ENCODE measurements at places on chromosomes 6 and 20.

- DNase-seq: no peak
Observed at GRCh38 chr6:50185006-50185405, 135.3 kb upstream of the DEFB112 start.

DNA sequence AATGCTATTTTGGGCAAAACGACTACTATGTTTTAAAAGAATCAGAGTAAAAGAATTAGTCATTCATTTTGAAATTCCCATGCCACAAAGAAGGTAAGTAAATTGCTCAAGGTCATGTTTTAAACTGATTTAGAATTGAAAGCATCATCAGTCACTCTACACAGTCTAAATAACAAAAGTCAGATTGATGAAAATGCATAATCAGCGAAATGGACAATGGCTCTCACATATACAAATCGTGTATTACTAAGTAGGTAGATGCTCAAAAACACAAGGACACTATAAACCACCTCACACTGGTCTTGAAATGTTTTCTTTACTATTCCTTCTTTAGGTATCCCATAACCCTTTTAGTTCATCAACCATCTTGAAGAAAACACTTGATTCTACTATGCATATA is 135.4 kb downstream of the OPN5 start:
- no peak for DNase-seq

- no peak for DNase-seq
Observed at GRCh38 chr20:52812231-52812847, 159.8 kb upstream of the TSHZ2 start.

- no peak for DNase-seq
Observed at GRCh38 chr6:46240866-46241565, 70.2 kb upstream of the ENPP5 start.

GRCh38 chr6:105537981-105538578 is 135.2 kb upstream of the PREP start:
- DNase-seq: no peak

- no peak for DNase-seq
Observed at GRCh38 chr6:43608807-43609206, 20.3 kb downstream of the GTPBP2 start.

DNA sequence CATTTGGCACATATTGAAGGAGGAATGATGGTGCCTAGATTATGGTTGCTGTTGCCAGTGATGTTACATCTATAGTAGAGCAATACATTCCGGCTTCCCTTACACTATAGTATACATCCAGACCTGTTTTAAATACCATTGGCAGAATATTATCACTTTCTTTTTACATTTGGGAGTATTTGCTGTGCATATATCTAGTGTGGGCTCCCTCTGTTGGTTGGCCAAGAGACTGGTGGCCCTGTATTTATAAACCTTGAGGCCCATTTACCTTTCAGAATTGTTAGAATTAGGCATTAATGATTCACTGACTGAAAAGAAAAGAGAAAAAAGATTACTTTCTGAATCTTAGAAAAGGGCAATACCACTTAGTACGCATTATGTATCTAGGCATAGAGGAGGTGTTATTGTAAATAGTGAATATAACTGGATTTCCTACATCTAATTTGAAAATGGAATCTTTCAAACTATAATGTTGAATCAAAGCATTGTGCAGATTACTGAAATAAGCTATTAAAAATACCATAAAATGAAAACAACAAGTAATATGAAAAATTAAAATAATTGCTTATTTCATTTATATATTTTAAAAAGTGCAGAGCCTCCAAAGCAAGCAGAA is 628.8 kb upstream of the MAN1A1 start:
- DNase-seq: no peak

GRCh38 chr6:5497896-5498578 is 236.7 kb downstream of the FARS2 start:
- no peak for DNase-seq

- DNase-seq: no peak
Observed at GRCh38 chr20:23050847-23051627, 1.6 kb upstream of the THBD start.

GRCh38 chr6:136249336-136249735 is 775 bp downstream of the MTFR2 start:
- no peak for DNase-seq

DNA sequence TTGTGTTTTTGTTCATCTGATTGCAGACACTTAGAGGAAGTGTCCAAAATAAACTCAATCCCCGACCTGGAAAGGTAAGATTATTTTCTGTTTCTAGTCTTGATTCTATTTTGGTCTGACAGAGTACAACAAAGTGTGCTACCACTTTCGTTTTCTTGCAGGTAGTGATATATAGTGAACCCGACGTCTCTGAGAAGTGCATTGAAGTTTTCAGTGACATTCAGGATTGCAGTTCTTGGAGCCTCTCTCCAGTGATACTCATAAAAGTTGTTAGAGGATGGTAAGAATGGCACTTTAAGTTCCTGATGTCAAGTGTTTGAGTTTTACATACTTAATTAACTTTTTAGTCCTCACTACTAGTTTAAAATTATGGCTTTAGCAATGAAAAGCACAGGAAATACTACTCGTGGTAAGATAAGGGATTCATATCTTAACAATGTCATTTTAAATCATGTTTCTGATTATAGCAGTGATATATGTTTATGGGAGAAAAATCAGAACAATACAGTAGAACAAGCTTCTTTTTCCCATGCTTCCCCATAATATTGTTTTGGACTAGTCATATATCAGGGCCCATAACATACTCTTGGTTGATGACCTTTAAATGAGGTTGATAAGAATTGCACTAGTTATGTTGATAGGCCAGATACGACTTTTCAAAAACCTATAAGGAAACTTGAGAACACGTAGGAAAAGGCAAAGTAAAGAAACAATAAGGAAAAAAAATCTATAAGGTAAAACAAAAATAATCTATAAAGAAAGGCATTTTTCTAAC is 104.0 kb downstream of the RTN4IP1 start:
- DNase-seq: no peak

DNA sequence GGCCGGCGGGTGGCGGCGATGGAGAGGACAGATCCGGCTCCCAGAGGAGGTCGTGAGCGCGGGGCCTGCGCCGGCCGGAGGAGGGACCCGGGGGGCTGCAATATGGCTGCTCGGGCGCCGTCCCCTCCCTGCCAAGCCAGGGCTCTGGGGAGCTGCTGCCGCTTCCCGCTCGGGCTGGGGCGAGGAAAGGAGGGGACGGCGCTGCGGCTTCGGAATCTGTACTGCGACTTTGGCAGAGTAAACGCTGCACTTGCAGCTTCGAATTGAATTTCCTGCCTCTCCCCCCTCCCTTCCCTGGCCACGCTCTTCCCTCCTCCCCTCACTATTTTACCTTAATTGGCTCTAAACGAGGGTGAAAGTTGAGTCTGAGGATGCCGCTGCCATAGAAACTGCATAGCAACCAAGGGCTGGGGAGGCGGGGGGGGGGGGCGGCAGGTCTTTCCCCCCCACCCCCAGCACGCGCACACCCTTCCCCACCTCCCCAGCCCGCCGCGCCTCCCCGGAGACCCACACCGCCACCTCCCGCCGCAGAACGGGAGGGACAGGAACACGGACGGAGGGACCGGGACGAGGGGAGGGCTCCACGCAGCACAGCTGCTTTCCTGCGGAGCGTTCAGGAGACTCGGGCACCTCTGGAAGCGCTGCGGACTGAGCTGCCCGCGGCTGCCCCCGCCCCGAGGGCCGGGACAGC is 93.9 kb downstream of the RNASET2 start:
- DNase-seq: no peak

GRCh38 chr6:40528051-40528450 is 59.1 kb downstream of the LRFN2 start:
- DNase-seq: no peak

- no peak for DNase-seq
Observed at GRCh38 chr20:33730946-33731692, 677 bp upstream of the ZNF341 start.

GRCh38 chr6:167652701-167653095 is 174.0 kb upstream of the AFDN start:
- DNase-seq: no peak

DNA sequence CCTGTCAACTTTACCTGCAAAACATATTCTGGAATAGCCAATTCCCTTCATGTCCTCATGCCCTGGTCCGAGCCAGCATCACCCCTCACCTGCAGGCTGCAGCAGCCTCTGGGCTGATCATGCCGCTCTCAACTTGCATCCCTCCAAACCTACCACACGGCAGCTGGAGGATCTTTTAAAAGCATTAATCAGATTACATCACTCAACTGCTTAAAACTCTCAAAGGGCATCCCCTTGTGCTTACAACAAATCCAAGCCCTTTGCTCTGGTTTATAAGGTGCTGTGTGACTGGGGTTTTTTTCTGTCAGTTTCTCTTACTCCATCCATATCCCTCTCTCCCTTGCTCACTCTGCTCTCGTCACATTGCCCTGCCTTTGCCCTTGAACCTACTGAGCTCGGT is 24.0 kb downstream of the CD40 start:
- no peak for DNase-seq

DNA sequence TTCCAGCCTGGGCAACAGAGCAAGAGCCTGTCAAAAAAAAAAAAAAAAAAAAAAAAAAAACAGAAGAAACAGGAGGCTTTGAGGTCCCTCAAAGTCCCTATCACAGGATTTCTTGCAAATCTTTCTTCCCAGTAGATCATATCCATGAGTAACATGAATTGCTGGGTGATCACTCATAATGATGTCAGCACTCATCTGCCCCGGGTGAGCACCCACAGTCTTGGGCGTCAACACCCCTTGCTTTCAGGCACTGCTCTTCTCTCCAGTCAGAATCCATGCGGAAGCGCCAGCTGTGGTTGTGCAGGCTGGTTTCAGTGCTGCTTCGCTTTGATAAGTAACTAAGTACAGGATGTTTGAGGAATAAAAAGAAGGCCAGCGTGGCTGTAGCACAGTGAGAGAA is 40.2 kb upstream of the INSM1 start:
- no peak for DNase-seq

DNA sequence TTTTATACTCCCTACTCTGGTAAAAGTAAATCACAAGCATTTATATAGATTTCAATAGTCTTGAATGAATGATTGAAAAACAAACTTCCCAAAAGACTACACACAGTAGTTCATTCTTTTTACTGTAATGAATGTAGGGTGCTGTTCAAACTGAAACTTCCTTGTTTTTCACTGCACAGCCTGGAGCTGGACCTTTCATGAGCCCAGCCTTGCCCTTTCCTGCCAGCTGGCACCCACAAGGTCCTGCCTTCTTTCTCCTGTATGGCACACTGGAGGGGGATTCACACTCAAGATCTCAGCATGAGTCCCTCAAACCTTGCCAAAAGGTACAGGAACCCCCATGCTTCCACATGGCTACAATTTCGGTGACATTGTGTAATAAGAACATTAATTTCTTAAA is 50.9 kb downstream of the COL12A1 start:
- no peak for DNase-seq

- no peak for DNase-seq
Observed at GRCh38 chr6:85050149-85050548, 285.8 kb upstream of the TBX18 start.

DNA sequence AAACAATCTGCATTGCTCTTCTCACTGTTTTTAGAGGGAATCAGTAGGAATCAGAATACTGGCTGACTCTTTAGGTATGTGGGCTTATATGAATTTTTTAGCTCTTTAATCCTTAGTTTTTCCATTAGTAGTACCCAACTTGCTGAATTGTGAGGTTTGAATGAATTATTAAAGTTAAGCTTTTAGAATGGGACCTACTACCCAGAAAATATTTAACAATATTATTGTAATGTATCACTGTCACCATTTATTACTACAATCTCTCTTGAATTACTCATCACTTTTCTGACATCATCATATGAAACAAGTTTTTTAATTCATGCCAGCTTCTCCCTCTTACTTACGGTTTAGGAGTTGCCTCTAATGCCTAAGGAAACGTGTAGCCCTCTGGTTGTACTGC is 212.7 kb downstream of the BCKDHB start:
- no peak for DNase-seq

- no peak for DNase-seq
Observed at GRCh38 chr6:100612094-100612493, 147.4 kb upstream of the SIM1 start.

- DNase-seq: no peak
Observed at GRCh38 chr6:33147807-33148666, 44.2 kb downstream of the COL11A2 start.

- no peak for DNase-seq
Observed at GRCh38 chr20:62267543-62267942, 29.2 kb downstream of the OSBPL2 start.

GRCh38 chr6:119781365-119781764 is 431.8 kb upstream of the MAN1A1 start:
- DNase-seq: no peak

GRCh38 chr6:113458368-113459010 is 398.7 kb upstream of the MARCKS start:
- DNase-seq: no peak

- DNase-seq: no peak
Observed at GRCh38 chr20:13800728-13801134, 15.9 kb downstream of the NDUFAF5 start.

DNA sequence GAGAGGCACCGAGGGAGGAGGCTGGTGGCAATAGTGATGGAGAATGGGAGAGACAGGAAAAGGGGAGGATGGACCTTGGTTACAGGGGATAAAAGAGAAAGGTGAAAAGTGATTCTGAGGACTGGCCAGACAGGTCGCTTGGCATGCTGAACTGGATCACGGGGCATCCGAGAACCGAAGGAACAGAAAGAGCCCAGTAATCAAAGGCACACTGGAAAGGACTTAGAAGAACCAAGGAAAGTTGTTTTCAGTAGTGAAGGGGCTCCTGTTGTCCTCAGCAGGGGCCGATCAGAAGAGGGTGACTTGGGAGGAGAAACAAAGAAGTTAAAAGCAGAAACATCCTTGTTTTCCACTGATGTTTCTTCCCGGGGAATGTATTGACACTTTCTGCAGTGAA is 18.9 kb downstream of the SYTL3 start:
- DNase-seq: no peak
